ENCODE measurements at places on chromosomes 12 and 14. TPM values are rescaled to one million over a fixed set of nuclear protein-coding genes. Genes with fewer than 3 reads are reported as not detected.

GRCh38 chr12:116133636-116134214 lies 143.8 kb downstream of the MED13L start:
- no peak for DNase-seq

DNA sequence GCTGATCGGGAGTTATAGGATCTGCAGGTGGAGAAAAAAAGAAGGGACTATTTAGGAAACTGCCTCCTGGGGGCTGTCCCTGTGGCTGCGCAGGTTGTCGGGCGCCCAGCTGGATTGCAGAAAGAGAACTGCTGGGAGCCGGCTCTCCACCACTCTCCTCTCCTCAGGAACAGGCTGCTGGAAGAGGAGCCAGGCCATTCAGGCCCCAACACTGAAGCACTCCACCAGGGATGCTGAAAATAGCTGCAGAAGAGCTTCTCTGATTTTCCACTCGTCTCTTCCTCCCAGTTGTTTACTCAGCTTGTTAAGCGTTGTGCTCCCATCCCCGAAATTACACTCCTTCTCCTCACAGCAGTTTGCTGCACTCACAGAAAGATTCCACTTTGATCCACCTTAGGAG lies 347.3 kb downstream of the GLT1D1 start:
- DNase-seq: no peak

DNA sequence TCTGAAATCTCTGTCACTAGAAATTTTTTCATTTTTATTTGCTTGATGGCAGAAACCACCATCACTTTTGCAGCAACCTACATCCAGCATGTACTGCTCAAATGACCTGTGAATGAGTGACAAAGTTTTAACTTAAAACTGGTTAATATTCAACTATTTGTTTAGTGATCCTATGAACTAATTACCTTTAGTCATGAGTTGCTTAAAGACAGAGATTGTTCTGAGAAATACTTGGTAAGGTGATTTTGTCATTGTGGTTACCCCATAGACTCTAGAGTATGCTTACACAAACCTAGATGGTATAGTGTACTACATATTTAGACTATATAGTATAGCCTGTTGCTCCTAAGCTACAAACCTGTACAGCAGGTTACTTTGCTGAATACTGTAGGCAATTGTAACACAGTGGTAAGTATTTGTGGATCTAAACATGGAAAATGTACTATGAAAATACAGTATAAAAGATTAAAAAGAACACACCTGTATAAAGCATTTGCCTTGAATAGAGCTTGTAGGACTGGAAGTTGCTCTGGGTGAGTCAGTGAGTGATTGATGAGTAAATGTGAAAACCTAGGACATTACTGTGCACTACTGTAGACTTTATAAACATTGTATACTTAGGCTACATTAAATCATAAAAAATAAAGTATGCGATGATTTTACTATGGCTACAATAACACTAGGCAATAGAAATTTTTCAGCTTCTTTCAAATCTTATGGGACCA lies 256.6 kb upstream of the PPFIA2 start:
- DNase-seq: no peak

DNA sequence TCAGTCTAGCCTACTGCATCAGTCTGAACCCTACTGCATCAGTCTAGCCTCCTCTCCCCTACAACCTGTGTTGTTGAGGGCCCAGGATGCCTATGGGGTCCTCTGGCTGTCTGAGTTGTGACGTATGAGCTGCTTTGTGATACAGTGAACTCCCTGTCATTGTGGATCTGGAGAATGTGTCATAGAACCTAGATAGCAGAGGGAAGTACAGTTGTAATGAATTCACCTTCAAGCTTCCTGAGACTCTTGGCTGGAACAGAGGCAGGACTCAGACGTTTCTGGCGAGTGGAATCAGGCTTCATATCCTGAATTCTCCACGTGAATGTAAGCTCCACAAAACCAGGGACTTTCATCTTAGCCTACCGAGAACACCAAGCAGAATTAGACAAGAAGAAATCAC lies 17.0 kb downstream of the TBK1 start:
- no peak for DNase-seq

DNA sequence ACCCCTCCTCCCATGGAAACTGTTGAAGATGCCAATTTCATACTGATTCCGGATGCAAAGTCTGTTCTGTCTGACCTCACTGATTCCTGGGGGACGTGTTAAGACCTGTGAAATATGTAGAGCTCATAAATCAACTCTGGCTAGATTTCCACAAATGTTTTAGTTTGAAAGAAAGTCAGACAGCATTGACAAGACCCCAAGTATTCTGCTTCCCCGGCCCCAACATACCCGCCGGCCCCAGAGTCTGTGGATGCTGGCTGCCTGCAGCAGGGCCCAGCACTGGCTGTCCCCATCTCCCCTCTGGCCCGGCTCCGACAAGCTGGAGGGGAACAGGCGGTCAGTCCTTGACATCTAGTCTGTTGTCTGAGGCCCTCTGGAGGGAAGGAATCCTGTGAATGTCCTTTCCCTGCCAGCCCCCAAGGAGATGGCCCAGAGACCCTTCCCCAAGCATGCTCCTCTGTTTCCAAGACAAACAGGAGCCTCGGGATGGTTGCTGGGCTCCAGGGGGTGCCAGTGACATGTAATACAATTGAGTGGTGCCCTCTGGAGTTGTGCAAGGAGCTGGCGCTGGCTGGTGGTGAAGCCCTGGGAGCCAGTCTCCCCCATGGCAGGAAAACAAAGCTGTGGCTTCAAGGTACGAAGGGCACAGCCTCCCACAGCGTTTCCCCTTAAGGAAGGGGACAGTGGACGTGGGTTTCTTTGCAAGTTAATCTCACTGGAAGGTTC lies 22.3 kb downstream of the FBLN5 start:
- no peak for DNase-seq

CMA1 gene
- 1.4 TPM for total RNA-seq

DACT1 gene
- 3.7 TPM for total RNA-seq

CRIP1 gene
- total RNA-seq: 64.8 TPM

RHOJ gene
- 14.5 TPM for total RNA-seq

ANKRD33 gene
- not detected for total RNA-seq
